Natural killer cell (primary cell): ENCODE measurements at places on chromosomes 13 and 19.
A peak's percentile ranks its signal among the peaks of the same experiment; 100 is the strongest.

GRCh38 chr13:61417086-61417570 is 1.5 kb upstream of the PCDH20 start:
- DNase-seq = no peak

GRCh38 chr13:99015606-99016490 is 38.0 kb upstream of the DOCK9 start:
- no peak for DNase-seq

DNA sequence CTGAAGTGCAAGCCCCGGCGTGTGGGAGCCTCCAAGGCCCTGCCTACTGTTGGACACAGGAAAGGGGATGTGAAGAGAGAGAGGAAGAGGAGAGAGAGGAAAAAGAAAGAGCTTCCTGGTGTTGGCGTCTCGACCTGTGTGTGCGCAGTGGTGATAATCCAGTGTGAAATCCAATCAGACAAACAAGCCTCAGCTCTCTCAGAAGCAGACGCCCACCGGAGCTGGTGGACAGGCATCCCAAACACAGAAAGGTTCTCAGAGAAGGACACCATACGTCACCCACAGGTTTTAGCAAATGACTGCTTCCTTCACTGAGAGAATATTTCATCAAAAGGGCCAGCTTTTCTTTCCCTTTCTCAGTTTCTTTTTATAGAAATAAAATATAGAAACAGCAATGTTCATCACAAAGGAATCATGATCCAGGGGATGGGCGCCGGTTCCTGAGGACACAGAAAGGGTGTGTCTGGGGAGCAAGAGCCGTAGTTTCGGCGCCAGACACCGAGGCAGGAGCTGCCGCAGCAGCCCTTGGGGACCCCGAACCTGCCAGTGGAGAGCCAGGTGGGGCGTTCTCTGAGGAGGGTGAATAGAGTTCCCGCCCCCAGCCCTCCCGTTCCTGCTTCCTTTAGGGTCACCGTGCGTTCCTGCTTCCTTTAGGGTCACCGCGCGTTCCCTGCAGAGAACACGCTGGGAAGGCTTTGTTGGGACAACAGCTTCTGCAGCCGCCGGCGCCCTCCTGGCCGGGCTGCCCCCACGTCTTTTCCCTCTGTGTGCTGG is 145.8 kb upstream of the SOX1 start:
- DNase-seq = no peak

DNA sequence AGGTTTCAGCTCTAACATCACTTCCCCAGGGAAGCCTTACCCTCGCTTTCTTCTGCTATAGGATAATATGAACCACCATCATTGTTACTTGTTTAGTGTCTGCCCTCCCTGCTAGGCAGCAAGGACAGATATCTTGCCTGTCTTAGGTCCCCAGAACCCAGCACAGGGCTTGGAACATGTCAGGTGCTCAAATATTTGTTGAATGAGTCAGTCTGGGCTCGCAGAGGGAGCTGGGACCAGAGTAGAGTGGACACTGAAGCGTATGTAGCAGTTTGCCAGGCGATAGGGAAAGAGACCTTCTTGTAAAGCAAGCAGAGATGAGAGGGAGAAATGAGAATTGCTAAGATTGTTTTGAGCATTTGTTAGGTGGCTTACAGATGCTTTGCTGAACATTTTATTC is 11.7 kb downstream of the BCKDHA start:
- no peak for DNase-seq

DNA sequence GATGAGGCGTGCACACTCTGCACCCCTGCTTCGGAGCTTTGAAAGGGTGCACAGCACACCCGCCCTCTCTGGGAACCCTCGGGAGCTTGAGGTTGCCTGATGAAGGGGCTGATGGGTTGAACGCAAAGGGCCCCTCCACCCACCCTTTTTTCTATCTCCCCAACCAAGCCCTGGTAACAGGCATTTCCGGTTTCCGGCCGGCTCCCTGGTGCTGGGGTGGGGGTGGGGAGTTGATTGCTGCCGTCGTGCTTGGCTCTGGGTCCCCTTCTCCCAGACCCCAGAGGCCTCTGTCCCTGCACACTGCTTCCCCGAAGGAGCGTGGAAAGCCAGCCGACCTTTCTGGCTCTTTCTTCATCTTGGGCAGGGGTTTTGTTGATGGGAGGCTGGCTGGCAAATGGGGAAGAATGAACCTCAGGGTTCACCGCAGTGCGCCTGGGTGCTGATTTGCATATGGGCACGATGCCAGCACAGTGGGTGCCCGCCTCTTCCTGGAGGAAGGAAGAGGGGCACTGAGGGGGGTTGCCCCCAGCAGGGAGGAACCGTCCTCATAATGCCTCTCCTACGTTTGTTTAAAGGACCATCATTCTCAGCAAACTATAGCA is 29.1 kb downstream of the VAV1 start:
- peak; percentile 69 for DNase-seq
